HCT116 (cell line): ENCODE measurements at places on chromosomes 5 and 9. TPM values are rescaled to one million over a fixed set of nuclear protein-coding genes. Genes with fewer than 3 reads are reported as not detected.

Gene KIF4B
- total RNA-seq: 0.12 TPM

Gene MEIKIN
- not detected for total RNA-seq

Gene GLRA1
- not detected for total RNA-seq

Gene ADAMTS2
- total RNA-seq: 3.9 TPM

Gene SUSD3
- total RNA-seq: 11.3 TPM

Gene ITGA1
- total RNA-seq: 1.8 TPM

DNA sequence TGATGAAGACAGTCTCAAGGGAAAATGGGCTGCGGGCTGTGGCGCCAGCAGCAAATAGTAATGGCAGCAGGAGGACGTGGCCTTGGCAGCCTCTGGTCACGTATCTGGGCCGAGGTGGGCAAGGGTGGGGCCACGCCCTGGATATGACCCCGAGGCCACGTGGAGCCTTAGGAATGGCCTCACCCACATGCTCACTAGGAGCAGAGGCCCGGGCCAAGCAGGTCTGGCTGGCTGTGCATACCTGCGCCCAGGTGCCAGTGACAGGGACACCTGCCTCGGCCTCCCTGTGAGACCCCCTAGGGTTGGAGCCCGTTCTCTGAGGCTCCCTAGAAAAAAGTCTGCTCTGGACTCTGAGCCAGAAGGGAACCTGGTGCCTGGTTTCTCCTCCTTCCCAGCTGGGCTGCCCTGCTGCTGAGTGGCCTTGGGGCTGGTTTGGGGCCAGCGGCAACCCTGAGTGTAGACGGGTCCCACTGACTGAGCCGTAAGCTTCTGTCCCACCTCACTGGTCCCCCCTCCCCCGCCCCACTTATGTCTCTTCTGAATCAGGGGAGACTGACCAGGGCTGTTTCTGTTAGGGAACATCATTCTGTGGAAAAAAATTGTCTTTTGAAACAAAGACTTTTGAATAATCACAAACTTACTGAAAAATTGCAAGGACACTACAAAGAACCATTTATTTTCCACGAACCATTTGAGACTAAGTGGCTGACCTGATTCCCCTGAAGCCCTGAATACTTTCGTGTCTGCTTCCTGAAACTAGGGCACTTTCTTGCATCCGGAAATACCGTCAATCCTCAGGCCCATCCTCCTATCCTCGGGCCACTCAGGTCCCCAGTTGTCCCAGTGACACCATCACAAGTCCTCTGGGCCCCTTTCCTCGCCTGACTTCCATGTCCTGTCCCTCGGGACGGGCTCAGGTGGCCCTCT is 60.8 kb downstream of the WNK2 start:
- DNase-seq: no peak

DNA sequence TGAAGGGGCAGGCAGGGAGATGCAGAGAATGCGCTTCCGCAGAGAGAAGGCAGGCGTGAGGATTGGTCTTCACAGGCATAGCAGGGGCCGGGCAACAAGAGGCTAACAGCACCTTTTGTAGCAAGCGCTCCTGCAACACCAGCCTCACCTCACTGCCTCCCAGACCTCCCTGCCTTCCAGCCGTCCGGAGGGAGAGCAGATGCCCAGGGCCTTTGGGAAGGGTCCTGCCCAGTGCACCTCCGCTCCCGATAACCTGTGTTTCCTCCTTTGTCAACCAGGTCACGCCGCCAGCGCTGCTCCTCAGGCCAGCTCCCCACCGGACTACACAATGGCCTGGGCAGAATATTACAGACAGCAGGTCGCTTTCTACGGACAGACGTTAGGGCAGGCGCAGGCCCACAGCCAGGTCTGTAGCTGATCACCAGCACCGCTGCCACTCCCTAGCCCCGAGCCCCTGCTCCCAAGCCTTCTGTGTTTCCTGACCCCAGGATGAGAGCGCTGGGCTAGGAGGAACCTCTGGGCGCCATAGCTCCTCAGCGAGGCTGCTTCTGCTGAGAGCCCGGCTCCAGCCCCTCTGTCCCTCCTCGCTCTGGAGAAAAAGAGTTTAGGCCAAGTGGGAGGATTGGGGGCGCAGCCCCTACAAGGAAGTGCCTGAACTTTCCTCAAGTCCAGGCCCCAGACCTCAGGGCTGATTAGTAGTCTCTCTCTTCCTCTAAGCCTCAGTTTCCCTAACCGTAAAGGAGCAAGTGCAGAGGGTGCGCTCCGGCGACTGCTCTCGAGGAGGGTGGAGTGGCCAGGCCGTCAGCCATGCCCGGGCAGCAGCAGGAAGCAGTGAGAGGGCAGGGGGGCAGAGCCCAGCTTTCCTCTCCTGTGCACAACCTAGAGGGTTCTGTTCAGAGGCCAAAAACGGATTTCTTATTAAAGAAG is 28.4 kb upstream of the PRDM12 start:
- DNase-seq: no peak

- DNase-seq: no peak
These were observed 470 bp downstream of the BAG1 start for GRCh38 chr9:33264003-33264472.

GRCh38 chr9:16627967-16628366 is 242.5 kb downstream of the BNC2 start:
- no peak for DNase-seq

GRCh38 chr5:142491270-142491669 is 166.4 kb upstream of the SPRY4 start:
- DNase-seq: no peak

- DNase-seq: no peak
These were observed 201.2 kb upstream of the MPDZ start for GRCh38 chr9:13480693-13481092.

DNA sequence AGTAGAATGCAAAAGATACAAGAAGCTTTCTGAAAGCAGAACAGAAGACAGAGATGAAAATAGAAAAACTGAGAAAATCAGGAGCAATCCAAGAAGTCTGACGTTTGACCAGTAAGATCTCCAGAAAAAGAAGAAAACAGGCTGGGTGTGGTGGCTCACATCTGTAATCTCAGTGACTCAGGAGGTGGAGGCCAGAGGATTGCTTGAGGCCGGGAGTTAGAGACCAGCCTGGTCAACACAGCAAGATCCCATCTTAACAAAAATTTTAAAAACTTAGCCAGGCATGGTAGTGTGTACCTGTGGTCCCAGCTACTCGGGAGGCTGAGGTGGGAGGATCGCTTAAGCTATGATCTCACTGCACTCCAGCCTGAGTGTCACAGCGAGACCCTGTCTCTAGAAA is 15.9 kb downstream of the RETREG1 start:
- no peak for DNase-seq

DNA sequence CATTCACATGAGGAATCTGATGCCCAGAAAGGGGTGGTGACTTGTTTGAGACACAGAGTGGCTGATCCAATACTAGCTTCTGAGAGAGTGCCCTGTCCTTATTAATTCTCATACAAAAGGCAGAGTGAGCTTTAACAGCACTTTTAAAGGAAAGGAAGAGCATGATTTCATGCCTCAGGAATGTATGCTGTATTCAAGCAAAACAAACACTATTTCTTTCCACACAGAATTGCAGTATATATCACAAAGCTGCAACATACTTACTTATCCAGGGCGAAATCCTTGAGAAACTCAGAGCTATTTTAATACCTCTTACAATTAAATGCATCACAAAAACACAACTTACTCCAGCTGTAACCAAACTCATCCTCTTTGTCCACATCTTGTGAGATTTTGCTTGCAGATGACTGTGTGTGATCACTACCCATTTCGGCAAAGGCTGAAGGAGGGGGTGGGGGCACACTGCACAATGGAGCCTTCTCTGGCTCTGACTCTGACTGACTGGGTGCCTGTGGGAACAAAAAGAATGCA is 139.8 kb downstream of the MPDZ start:
- DNase-seq: no peak

- no peak for DNase-seq
These were observed 188.2 kb downstream of the CCDC171 start for GRCh38 chr9:15741015-15741414.

DNA sequence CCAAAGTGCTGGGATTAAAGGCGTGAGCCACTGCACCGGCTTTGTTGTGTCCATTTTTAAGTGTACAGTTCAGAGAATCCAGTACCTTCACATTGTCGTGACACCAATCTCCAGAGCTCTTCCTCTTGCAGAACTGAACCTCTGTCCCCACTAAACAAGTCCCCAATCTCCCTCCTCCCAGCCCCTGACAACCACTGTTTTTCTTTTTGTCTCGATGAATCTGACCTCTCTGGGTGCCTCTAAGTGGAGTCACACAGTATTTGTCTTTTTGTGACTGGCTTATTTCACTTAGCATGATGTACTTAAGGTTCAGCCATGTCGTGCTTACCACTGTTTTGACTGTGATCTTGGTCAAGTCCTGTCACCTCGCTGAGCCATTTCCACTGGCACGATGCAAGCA is 1.6 kb downstream of the WDR38 start:
- DNase-seq: no peak

GRCh38 chr5:163540696-163541095 is 35.3 kb downstream of the MAT2B start:
- no peak for DNase-seq

DNA sequence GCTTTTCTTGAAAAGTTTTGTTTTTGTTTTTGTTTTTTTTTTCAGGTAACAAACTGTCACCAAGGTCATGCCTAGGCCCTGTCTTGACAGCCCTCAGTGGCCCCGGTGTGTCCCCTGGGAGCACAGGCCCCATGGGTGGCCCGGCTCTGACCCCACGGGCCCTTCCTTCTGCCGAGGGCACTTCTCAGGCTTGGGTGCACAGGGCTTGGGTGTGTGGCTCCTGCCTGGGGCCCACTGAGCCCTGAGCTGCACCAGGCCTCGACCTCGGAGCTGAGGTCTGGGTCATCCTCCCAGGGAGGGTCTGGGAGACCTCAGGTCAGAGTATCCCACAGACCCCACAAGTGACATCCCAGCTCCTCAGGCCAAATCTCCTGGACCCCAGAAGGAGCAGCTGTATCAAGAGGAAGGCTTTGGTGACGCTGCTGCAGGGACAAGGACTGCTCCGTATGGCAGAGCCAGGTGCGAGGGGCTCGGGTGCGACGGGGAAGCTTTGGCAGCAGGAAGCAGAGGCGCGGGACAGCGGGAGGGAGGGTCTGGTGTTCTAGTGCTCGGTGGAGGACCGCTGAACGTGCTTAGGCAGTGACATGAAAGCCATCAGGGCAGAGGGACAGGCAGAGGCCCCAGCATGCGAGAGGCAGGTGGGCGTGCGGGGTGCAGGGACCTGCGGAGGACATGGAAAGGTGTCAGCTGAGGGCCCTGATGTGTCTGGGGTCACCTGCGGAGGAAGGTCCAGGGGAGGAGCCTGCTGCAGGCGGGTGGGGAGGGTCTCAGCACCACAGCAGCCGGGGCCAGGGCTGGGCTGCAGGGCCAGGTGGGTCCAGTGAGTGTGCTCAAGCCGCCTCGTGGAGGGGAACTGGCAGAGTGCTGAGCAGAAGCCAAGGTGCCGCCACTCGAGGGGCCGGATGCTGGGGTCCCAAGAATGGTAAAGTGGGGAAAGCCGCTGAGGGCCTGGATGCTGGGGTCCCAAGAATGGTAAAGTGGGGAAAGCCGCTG is 18.4 kb upstream of the SLC9A3 start:
- DNase-seq: no peak

DNA sequence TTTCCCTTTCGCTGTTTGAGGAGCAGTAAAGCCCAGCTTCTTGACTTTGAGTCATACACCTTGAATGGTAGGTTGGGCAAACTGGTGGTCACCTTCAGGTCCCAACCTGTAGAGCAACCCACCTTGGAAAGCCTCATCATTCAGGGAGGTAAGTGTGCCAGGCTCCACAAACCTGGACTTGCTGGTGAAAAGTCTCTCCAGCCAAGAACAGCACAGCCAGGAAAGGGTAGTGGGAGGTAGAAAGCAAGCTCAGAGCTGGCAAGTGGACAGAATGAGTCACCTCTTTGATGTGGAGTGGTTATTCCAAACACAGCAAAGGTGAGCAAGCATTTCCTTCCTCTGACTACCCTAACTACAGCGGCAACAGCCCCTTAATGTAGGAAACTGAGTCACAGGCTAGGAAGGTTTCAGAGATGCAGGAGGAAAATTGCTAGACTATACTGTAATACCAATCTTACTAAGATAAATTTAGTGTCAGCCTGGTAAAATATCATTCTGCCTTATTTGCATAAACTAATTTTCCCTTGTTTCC is 117.5 kb upstream of the MTAP start:
- DNase-seq: peak; percentile 99

DNA sequence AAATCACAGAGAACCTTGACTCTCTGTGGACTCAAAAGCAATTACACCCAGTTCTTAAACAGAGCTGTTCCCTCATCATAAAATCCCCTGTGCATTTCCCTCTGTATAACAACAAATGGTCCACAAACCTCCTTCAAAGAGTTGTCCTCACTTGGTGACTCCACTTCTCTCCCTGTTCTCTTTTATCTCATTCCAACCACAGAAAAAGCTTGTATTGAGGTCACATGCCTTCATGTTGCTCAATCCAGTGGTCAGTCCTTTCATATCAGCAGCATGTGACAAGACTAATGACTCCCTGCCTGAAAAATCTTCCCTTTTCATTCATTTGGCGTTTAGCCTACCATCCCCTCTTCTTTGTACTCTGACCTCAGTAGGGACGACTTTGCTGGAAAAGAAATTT is 158.0 kb downstream of the DEPDC1B start:
- DNase-seq: no peak

DNA sequence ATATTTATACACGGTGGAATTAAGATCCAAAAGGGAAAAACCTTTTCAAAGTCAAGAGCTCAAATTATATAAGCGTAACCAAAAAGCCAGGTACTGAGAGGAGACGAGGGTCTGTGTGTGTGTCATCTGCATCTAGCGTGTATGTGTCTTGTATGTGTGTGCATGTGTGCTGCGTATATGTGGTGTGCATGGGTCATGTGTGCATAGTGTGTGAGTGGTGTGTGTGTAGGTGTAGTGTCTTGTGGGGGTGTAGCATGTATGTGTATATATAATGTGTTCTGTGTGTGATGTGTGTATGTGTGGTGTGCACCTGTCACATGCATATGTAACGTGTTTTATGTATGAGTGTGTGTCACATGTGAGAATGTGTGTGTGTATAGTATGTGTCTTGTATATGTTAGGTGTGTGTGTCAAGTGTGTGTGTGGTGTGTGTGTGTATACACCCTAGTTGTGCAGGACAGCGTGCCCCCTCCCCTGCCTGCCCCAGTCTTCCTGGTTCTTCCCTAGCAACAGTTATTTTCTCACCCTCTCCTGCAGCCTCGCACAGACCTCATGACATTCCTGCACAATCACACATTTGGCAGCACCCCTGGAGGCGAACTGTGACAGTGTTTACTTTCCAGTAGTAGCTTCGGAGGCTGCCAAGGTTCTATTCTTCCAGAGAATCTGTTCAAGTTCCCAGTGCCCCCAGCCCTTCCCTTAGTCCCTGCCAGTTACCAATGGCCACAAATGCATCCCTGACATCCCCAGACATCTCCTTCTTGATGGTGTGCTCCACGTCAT is 27.1 kb upstream of the TNIP1 start:
- DNase-seq: no peak
